ENCODE measurements at places on chromosomes 16 and 17. TPM values are rescaled to one million over a fixed set of nuclear protein-coding genes. Genes with fewer than 3 reads are reported as not detected.

DNA sequence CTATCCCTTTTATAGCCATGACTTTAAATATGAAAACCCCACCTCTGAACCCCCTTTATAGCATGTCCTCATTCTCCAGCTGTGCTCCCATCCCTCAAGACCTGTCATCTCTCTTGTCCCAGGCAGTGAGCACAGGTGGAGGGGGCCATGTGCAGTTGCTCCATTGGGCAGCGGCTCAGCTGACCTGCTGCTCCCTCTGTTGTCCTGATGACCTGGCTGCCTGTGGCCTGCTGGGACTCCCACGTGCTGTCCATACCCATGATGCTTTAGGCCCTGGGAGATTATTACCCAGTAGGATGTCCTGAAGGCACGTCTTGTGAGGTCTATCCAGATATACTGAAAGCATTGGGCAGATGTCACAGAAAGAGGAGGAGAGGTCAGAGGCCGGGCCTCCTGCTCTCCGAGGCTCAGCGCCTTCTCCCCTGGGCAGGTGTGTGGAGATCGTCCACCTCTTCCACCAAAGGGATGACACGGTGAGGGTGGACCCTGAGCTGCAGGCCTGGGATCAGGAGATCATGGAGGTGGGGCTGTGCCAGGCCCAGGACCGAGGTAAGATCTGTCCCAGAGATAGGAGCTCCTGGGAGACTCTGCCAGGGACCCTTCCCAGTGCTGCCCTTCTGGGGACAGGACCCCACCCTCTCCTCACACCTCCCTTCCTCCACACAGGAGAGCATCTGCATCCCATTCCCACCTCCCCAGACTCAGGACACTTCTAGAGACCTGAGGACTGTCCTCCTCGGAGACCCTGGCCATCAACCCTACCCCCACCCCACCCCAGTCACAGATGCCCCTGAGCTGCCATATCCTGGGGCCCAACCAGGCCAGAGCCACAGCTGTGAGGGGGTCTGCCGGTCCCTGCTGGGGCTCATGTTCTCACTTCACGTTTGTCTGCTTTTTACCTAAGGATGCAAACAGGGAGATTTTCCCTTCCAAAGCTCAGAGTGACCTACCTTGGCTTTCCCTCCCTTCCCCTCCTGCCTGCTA is 58.0 kb downstream of the GOSR1 start:
- DNase-seq, result no peak

ITGAX gene
- 32.9 TPM for total RNA-seq

METRNL gene
- total RNA-seq, result 141 TPM

DNA sequence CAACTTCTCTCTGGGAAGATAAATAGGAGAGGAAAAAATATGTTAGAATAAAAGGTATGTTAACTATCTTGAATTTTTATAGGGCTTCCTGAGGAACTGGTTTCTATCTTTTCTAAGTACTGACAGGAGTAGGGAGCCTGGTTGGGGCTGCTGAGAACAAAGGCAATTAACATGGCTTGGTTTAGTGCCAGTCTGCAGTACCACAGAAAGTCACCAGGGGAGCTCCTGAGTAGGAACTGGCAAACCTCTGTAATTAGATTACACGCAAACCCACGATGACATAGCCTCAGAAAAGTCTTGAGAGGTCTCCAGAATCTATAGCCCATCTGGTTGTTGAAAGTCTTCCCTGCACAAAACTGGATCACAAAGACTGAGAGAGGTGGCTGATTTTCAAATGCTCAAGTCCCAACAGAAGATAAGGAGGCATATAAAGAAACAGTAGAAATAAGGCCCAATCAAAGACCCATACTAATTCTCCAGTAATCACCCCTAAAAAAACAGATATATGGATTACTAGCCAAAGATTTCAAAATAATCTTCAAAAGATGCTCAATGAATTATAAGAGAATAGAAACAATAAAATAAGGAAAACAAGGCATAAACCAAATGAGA is 11.7 kb upstream of the CNTNAP4 start:
- DNase-seq, result no peak

DNA sequence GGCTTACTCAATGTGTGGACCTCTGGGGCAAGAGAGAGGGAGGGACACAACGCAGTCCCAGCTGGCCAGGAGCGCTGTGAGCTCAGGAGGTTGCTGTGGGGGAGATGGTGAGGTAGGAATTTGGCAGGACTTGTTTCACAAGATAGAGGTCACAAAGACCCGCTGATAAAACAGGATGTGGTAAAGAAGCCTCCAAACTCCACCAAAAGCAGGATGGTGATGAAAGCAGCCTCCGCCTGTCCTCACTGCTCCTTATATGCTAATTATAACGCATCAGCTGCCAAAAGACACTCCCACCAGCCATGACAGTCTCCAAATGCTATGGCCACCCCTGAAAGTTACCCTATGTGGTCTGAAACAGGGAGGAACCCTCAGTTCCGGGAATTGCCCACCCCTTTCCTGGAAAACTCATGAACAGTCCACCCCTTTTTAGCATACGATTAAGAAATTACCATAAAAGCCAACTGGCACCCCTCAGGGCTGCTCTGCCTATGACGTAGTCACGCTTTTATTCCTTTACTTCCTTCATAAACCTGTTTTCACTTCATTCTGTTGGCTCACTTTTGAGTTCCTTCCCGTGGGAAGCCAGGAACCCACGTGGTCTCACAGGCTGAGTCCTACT is 5.3 kb upstream of the EIF4A3 start:
- DNase-seq, result no peak

DNA sequence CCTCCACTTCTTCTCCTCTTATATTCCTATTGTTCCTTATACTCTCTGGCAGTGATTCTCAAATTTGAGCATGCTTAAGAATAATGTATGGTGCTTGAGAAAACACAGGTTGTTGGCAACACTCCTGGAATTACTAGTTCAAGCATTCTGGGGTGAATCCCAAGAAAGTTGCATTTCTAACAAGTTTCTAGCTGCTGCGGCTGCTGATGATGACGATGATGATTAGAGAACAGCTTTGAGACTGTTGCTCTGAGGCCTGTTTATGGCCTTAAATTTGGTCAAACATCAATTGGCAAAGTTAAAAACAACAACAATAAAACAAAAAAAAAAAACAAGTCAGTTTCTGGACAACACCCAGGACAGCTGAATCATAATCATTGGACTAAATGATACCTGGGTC is 961.9 kb downstream of the CDH11 start:
- no peak for DNase-seq

- DNase-seq, result no peak
These were observed 65.7 kb upstream of the ZNF469 start for GRCh38 chr16:88316941-88317612.

DNA sequence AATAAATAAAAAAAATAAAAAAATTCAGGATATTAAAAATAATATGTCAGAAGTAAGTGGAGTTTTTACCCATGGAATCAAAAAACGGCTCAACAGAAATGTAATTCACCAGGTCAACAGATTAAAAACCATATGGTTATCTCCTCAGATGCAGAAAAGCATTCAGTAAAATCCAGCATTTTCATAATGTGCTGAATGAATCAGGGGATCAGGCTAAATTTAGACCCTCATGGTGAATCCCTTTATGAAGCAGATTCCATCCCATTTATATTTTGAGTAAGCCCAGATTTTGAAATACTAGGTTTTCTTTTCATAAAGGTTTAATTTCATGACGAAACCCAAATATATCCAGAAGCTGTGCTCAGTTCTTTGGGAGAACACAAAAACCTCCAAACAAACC is 84.4 kb downstream of the OR1D5 start:
- no peak for DNase-seq

DNA sequence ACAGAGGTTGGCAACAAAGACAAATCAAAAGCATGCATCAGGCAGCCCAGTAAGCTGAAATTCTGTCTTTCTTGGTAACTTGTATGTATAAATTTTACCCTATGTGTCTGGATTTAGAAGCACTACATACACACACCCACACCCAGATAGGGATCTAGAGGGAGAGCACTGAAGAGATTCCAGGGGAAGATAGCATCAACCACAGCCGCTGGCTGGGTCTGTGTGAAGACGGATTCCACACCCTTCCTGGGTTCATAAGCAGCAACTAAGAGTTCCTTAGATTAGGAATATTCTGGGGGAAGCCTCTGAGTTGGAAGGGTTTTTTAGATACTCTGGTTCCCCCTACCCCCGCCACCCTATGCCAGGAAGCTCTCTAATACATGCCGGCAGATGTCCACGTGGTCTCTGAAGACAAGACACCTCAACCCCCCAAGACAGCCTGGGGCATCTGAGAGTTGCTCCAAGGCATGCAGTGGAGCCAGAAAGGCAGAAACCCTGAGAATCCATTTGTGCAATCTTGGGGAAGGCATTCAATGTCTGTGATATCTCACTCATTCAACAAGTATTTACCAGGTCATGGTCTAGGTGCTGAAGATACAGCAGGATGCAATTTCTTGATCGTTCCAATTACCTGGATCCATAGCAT is 86.4 kb downstream of the NOG start:
- DNase-seq, result no peak

DNA sequence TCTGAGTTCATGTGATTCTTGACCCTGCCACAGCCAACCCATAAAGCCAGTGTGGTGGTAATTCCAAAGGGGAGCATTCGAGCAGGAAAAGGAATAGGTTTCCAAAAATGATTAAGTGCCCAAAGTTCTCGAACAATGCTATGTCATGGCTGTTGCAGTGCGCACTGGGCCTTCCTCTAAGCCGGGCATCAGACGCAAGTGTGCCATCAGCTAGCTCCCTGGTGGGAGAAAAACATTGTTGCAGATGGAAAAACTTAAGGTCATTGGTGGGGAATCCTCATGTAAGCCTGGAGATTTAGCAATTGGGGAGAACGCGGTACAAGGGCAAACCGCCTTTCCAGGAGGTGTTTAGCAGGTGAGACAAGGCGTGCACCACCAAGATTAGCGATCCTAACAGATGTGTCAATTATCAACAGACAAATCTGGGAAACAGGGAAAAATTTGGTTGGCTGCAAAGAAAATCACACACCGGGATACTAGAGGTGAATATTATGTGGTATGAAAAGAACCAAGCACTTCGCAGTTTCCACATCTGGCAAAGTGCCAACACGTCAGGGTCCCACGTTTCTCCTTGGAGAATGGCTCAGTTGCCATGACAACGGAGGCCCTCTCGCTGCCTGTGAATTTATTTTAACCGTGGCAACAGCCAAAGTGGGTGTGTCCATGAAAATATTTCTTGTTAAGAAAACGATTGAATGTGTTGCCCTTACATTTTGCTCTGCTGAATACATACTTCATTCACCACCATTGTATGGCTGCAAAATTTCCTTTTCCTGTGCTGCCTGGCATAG is 118.5 kb upstream of the CACNG5 start:
- DNase-seq, result no peak

- no peak for DNase-seq
These were observed 52.3 kb downstream of the MGAT5B start for GRCh38 chr17:76920364-76921139.

GRCh38 chr17:32487473-32488176 is 832 bp downstream of the CDK5R1 start:
- DNase-seq, result no peak

DNA sequence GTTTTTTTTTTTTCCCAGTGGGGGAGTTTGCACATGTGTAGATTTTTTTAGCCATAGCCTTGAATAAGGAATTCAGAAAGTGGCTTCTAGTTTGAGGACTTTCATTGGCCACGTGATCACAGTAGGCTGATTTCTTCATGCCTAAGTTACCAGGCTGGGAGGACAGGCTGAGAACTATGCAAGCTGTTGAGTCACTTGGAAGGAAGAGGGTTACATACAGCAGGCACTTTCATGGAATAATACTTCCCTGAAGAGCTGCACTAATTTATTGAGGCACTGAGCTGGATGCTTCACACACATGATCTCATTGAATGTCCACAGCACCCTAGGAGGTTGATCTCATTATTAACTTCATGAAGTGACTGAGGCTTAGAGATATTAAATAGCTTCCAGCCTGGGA is 22.8 kb downstream of the PRKCB start:
- DNase-seq, result no peak

KRTAP2-1 gene
- not detected for total RNA-seq

UBE2O gene
- 31.1 TPM for total RNA-seq

DNA sequence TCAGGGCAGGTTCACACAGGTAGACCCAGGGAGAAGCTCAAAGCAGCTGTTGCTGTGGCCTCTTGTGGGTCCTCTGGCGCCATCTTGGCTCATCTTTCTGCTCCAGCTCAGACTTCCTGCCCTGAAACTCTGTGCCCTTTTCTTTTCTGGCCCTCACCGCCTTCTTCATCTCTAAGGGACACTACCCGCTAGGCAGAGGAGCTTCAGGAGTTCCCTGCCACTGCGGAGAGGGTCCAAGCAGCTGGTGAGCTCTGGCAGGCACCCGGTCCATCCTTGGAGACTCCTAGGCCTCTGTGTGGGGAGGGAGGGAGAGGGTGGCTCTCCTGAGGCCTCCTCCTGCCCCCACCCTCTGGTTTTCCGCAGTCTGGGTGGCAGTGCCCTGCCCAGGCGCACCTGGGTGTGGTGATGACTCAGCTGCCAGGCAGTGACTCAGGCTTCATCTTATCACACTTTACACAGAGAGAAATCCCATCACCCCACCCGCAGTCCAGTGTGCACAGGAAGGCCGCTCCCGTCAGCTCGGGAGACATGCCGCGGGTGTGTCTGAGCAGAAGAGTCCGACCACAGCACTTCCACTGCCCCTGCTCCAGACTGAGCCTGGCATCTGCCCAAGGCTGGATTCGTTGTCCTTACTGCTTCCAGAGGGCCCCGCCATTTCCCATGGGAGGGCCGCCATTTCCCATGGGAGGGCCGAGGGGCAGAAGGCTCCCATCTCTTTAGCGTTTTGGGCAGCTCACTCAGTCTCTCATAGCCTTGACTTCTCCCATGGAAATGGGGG is 7.3 kb downstream of the NT5C start:
- DNase-seq, result no peak

GRCh38 chr16:89319886-89320781 is 102.6 kb downstream of the ZNF778 start:
- peak; percentile 64 for DNase-seq

SCGB1C2 gene
- total RNA-seq, result not detected

PRAC1 gene
- total RNA-seq, result not detected

GRCh38 chr17:80123791-80124190 is 22.4 kb downstream of the GAA start:
- DNase-seq, result no peak

RPL38 gene
- total RNA-seq, result 163 TPM

GRCh38 chr17:59627770-59628171 is 8.1 kb downstream of the CLTC start:
- no peak for DNase-seq

CDH13 gene
- 280 TPM for total RNA-seq

- DNase-seq, result no peak
These were observed 321.9 kb downstream of the CBLN1 start for GRCh38 chr16:48959747-48960146.

GRCh38 chr17:3189961-3190360 is 7.4 kb upstream of the OR1A2 start:
- no peak for DNase-seq

- no peak for DNase-seq
These were observed 147.2 kb downstream of the SPECC1 start for GRCh38 chr17:20156196-20157000.

SPATA32 gene
- total RNA-seq, result not detected

VAC14 gene
- total RNA-seq, result 37.0 TPM

KRT25 gene
- total RNA-seq, result not detected

DNA sequence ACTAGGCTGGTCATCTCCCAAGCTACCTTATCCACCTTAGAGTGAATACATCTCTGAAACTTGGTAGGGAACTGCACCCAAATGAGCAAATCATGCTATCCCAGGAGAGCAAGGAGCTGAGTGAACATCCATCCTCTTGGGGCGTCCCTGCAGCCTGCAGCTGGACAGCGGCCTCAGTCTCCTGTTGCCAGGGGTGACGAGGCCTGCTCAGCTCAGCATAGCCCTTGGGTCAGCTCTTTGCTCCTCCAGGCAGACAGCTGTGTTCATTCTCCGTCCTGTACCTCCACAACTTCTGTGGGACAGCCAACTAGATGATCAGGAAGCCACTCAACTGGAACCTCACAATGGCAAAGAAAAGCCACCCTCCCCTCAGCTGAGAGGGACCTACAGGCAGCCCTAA is 111.9 kb downstream of the SOCS1 start:
- no peak for DNase-seq

CLEC10A gene
- total RNA-seq, result 5.8 TPM

SLC9A5 gene
- 1.8 TPM for total RNA-seq
